Right lobe of liver (tissue), 6 donors: ENCODE measurements at places on chromosomes 7 and 10. TPM values are rescaled to one million over a fixed set of nuclear protein-coding genes. Genes with fewer than 3 reads are reported as not detected.

- H3K36me3 ChIP-seq = no peaks in the 10 kb centered on the region
- no peak for DNase-seq
- H3K27ac ChIP-seq = no peak overlapping the region
- H3K27me3 ChIP-seq = no peaks in the 10 kb centered on the region
These were observed 243.4 kb upstream of the FZD1 start for GRCh38 chr7:91020636-91021385.

CNNM1 gene
- 0.25 TPM for total RNA-seq

DNA sequence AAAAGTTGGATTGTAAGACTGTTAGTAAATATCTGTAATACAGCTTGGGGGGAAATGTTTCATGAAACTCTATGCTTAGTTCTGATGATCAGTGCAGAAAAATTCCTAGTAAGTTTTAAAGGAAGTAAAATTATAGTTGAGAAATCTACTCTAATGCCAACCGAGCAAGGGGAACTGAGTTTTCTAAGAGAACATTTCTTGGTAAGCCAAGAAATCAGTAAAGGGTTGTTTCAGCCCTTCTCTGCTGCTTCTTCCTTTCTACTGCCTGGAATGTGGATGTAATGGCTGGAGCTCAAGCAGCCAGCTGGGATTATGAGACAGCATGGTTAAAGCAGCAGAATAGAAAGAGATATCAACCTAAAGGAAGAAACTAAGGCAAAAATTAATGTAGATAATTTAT, 15.9 kb upstream of the AKR1B1 start:
- DNase-seq = no peak
- H3K27ac ChIP-seq = no peak overlapping the region
- H3K36me3 ChIP-seq = no peaks in the 10 kb centered on the region
- no peak overlapping the region for H3K4me3 ChIP-seq
- no peaks in the 10 kb centered on the region for H3K27me3 ChIP-seq
- no peaks in the 10 kb centered on the region for H3K4me1 ChIP-seq

DNA sequence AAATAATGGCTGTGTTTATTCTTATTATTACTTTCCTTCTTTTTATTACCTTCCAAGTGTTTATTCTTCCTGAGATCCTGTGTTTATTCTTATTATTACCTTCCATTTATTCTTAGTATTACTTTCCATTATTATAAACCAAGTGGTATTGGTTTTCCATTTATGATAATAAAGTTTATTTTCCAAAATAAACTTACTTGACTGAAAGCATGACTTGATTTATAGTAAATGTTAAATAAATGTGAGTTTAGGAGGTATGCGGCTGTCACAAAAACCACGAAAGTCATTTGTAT, 20.2 kb downstream of the WIPF3 start:
- no peak overlapping the region for H3K27ac ChIP-seq
- no peak for DNase-seq
- no peak overlapping the region for H3K4me3 ChIP-seq

DNA sequence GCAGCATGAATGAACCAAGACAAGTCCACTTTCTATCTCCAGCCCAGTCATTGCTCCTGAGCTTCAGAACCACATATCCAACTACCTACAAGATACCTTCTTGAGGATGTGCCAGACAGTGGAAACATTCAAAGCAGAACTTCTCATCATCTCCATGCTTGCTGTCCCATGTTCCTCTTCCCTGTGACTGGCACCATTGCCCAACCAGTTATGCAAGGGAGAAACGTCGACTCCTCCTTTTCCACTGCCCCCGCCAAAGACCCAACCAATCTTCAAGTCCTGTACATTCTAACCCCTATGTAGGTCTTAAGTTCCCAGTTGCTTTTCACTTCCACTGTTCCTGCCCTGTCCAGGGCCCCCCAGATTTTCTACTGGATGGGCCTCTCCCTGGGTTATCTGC, 225.7 kb downstream of the RPS24 start:
- no peak overlapping the region for H3K4me3 ChIP-seq
- no peaks in the 10 kb centered on the region for H3K4me1 ChIP-seq
- no peaks in the 10 kb centered on the region for H3K36me3 ChIP-seq
- DNase-seq = no peak
- H3K27ac ChIP-seq = no peak overlapping the region
